ENCODE measurements at places on chromosomes 11 and 22.

- no peak for DNase-seq
These were observed 88.3 kb downstream of the EFCAB6 start for GRCh38 chr22:43723816-43724215.

DNA sequence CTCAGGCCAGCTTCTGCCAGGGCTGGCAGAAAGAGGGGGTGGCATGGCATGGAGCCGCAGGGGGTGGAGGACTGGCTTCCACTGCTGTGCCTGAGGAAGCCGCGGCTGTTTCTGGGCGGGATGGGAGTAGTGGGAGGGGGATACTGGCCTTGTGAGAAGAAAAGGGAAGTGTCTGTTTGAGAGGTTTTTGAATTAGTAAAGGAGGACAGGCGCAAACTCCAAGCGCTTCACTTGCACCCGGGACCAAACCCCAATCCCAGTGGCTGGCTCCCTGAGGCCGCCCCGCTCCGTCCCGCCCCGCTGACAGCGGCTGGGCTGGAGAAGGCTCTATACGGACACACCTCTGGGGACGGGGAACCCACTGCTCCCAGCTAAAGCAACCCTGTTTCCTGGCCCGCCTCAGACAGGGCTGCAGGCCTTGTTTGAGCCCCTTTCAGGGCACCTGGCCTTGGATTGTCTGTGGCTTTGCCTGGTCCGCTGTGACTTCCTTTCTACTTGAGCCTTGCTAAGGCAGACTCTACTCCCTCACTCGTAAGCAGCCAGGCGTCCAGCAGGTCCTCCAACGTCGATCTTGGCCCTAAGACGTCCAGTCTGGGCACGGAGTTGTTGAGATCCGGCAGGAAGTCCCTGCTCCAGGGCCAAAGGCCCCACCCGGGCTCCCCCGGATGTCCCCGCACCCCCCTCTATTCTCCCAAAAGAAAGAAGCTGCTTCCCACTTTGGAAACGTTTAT is 2.2 kb downstream of the APOA1 start:
- no peak for DNase-seq

- no peak for DNase-seq
These were observed 5.1 kb downstream of the POU2AF3 start for GRCh38 chr11:111303461-111303860.

- DNase-seq: peak; percentile 66
These were observed 3.6 kb downstream of the FIBP start for GRCh38 chr11:65884716-65885092.

DNA sequence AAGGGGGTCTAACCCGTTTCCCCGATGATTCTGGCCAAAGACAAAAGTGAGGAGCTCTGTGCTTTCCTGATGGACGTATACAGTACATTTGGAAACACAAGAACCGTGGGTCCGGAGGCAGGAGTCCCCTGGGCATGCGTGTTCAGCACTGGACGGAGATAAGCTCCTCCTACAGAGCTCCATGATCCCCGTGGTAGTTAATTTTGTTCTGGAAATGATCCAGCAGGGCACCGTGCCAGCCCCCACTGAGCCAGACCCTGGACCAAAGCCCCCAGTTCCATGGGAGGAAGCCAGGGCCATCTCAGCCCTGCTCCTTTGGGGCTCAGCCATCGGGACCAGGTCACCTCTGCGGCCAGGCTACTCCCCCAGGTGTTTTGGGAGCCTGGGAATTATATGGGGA is 83.3 kb downstream of the TRMU start:
- no peak for DNase-seq

DNA sequence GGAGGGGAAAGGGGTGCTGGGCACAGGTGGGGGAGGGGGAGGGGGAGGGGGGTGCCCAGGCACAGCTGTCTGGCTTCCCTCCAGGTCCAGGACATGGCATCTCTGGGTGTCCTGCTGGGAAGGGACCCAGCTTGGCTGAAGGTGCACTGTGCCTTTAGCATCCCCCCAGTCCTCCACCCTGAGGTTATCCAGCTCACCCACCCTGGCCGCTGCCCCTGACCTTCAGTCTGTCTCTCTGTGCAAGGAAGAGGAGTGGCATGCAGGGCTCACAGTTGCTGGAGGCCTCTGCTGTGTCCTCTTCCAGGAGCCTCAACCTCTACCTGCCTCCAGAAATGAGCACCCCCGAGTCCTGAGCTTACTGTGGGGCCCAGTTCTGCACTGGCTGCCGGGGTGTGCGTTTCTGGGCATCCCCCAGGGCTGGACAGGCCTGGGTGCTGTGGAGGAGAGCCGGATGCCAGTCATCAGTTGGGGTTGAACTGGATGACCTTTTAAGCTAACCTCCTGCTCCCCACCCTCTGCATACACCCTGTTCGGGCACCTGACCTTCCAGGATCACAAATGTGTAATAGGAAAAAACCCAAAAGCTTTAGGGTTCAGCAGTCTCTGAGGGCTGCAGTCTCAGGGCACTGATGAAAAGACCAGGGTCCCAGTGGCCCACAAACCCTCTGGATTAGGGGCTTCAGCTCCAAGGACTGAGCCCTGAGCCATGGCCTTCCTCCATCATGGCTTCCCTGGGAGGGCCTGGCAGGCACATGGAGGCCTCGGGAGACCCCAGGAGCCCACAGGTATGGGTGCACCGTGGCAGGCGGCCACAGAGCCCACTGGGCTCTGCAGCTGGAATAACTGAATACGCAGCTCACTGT is 9.6 kb upstream of the CTSD start:
- DNase-seq: no peak

DNA sequence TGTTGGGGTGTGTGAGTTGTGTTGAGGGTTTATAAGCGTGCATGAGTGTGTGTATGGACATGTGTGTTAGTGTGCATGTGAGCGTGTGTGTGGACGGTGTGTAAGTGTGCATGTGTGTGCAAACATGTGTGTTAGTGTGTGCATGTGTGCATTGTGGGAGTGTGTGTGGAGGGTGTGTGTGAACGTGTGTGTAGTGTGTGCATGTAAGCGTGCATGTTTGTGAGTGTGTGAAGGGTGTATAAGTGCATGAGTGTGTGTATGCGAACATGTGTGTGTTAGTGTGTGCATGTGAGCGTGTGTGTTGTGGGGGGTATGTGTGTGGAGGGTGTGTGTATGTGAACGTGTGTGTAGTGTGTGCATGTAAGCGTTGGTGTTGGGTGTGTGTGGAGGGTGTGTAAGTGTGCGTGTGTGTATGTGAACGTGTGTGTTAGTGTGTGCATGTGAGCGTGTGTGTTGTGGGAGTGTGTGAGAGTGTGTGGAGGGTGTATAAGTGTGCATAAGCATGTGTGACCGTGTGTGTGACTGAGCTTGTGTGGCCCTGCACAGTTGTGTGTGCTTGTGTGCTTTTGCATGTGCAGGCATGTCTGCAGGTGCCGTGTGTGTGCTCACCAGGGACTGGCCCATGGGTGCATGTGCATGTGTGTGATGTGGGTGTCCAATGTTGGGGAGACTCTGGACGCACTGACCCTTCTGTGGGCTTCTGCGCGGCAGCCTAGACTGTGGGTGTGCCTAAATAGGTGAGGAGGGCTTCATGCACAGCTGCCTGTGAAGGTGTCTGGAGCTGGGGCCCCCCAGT is 866.2 kb downstream of the TBC1D22A start:
- no peak for DNase-seq

DNA sequence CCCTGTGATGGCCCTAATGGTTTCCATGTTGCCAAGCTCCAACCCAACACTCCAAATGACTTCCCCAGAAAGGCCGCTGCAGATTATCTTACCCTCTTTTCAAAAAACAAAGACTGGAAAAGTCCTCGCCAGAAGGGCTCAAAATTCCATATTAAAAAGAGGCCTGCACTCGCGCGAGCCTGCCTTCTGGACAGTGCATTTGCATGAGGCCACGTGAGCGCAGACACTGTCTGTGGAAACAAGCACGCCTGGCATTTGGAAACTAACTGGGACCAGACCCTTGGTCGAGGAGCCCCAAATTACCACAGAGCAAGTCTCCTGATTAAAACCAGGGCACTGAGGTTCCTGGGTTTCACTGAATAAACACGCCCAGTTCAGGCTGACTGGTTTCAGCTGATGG is 42.9 kb downstream of the ABTB2 start:
- no peak for DNase-seq

GRCh38 chr22:17836992-17837742 is 62.9 kb upstream of the BID start:
- no peak for DNase-seq

GRCh38 chr22:31750365-31751284 is 693 bp upstream of the PRR14L start:
- no peak for DNase-seq

DNA sequence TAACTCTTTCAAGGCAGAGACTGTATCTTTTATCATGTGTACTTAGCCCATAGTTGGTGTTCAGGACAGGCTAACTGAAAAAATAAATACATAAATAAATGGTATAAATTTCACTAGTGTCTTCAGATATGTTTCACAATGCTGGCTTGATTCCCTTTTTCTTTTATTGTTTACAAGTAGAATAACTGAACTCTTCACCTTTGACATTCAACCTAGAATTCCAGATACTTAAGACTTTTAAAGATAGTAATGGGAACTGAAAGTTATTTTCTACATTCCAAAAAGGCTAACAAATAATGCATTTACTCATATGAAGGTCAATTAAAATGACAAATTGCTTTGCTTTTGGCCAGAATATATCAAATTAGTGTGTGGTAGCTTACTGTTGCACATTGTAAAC is 411.3 kb upstream of the TENM4 start:
- DNase-seq: no peak

DNA sequence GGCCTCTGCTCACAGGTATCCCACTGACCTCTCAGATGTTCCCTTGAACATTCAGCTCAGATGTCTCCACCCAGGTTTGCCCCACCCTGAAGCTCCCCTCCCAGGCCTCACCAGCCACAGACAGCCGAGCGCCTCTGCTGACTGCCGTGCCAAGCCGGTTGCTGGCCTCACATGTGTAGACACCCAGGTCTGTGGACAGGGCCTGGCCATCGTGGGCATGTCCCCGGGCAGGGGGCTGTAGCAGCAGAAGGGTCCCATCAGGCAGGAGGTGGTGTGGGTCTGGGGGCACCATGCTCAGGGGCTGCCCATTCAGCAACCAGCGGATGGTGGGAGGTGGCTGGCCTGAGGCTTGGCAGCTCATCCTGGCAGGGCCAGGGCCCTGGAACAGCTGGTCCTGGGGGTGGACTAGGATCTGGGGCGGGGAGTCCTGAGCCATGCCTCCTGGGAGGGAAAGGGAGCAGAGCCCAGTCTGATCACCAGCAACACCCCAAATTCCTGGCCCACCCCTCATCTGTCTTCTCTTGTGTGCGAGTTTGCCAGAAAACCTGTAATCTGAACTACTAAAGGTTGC is 759 bp downstream of the ROBO4 start:
- DNase-seq: no peak

DNA sequence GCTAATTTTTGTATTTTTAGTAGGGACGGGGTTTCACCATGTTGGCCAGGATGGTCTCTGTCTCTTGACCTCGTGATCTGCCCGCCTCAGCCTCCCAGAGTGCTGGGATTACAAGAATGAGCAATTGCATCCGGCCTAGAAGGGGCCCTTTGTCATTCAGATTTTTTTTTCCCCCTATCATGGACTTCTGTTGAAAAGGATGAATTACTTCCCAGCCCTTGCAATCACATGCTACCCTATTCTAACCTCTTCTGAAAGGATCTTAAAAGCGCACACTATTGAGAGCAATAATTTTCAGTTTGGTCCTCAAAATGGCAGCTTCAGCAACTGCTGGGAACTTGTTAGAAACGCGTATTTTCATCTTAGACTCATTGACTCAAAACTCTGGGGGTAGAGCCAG is 575.6 kb upstream of the KIRREL3 start:
- no peak for DNase-seq

DNA sequence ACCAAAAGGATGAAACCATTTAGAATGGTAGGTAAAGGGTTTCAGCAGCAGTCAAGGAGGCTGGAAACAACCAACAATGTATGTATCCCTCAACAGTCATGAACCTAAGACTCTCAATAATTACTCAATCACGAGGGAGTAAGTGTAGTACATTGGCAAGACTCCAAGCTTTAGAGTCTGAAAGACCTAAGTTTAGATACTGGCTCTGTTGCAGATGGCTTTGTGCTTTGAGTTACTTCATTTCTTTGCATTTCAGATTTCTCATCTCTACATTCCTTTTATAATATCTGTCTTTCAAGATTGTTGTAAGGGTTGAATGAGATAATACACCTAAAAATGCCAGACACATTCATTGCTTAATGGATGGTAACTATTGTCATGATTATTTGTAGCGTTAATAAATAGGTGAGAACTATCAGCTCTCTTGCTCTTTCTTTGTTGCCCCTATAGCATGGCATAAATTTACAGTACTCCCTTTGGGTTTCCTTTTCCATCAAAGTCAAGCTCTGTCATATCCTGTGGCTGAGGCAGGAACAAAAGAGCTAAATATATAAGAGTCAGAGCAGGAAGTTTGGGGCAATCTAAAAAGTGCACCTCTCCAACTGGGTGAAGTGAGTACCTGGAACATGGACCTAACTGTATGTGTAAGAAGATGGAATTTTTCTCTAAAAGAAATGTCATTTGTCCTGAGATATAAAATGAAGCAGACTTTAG is 228.2 kb upstream of the ZC3H12C start:
- DNase-seq: no peak

DNA sequence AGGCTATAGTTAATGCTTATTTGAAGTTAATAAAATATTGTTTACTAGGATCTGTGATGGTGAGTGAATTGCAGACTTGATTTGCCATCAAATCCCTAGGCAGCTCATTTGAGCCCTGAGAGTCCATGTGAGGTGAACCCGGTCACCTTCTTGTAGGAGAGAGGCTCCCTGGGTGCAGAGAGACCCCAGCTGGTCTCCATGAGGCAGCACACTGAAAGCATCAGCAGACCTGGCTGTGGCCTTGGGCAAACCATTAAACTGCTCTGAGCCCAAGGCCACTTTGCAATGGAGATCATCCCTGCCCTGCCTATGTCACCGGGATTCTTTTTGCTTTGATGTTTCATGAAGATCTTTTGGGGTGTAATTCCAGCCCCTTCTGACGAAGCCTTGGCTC is 125.2 kb downstream of the MICAL2 start:
- no peak for DNase-seq

All from stimulated activated CD4-positive, alpha-beta T cell treated with anti-CD3 and anti-CD28 coated beads, Interleukin-15, amount 100 ng/mL, for 1 hour (primary cell).